ELR (cell line): ENCODE measurements at places on chromosomes 13 and 19.

DNA sequence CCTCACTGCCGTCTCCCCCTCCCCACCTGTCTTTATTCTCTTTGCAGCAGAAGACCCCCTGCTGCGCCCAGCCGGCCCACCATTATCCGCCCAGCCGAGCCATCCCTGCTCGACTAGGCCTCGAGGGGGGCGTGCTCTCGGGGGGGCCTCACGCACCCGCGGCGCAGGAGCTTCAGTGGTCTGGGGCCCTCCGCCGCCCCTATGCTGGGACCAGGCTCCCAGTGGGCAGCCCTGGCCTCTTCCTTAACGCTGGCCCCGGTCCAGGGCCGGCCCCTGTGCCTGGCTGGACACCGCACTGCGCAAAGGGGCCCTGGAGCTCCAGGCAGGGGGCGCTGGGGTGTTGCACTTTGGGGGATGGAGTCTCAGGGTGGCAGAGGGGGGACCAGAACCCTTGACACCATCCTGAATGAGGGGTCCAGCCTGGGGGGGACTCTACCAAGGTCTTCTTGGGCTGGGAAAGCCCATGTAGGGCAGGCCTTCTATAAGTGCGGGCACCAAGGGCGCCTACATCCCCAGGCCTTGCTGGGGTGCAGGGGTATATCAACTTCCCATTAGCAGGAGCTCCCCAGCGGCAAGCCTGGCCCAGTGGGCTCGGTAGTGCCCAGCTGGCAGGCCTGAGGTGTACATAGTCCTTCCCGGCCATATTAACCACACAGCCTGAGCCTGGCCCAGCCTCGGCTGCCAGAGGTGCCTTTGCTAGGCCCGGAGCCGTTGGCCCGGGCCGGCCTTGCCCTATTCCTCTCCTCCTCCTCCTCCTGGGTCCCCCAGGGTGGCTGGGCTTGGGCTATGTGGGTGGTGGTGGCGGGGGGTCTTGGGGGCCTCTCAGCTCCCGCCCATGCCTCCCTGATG, 4.9 kb downstream of the TMED1 start:
- no peak for DNase-seq

GRCh38 chr19:55085923-55086715, 10.4 kb downstream of the EPS8L1 start:
- no peak for DNase-seq

- no peak for DNase-seq
These were observed 17.2 kb downstream of the VRK3 start for GRCh38 chr19:50007947-50008346.

GRCh38 chr19:10603084-10603872, 16.2 kb upstream of the AP1M2 start:
- DNase-seq, result peak; percentile 45

- no peak for DNase-seq
These were observed 1.7 kb downstream of the B9D2 start for GRCh38 chr19:41362143-41362847.
